ENCODE measurements at places on chromosomes 1 and 21. TPM values are rescaled to one million over a fixed set of nuclear protein-coding genes. Genes with fewer than 3 reads are reported as not detected.

GRCh38 chr1:8473121-8473875 is 155.4 kb downstream of the SLC45A1 start:
- no peak for DNase-seq

ZNF683 gene
- 2.1 TPM for polyA plus RNA-seq

DNA sequence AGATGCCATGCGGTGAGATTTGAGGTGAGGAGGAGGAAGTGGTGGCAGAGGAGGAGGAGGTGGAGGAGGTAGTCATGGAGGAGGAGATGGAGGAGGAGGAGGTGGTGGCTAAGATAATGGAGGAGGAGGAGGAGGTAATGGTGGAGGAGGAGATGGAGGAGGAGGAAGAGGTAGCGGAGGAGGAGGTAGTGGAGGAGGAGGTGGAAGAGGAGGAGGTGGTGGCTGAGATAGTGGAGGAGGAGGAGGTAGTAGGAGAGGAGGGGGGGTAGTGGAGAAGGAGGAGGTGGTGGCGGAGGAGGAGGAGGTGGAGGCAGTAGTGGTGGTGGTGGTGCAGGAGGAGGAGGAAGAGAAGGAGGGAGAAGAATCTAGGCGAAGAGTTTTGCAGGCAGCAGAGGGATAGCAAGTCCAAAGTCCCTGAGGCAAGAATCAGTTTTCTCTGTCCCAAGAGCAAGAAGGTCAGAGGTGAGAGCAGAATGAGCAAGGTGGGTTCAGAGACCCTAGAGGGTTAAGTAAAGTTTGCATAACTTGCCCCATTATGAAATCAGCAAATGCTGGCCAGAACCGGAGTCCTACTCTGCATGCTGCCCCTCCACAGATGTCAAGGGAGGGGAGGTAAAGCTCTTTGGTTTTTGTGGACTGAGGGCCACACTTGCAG is 38.9 kb upstream of the GNPAT start:
- no peak for DNase-seq

GRCh38 chr1:42930178-42931107 is 28.2 kb downstream of the SLC2A1 start:
- DNase-seq = no peak

S100A12 gene
- 29.1 TPM for polyA plus RNA-seq

DNA sequence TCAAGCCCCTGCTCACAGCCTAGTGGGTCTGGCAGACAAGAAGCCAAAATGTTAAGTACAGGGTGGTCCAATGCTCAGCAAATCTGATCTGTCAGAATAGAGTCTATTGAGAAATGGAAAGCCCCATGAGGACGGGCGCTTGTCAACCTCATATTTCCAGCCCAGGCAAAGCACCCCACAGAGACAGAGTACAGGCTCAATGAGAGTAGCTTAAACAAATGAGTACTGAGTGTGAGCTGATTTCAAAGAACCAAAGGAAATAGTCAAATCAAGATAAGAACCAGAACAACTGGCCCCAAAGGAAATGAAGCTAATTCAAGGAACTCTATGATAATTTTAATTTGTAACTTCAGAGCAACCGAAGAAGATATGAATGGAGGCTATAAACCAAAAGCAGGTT is 44.6 kb upstream of the SLC30A1 start:
- DNase-seq = no peak

DNA sequence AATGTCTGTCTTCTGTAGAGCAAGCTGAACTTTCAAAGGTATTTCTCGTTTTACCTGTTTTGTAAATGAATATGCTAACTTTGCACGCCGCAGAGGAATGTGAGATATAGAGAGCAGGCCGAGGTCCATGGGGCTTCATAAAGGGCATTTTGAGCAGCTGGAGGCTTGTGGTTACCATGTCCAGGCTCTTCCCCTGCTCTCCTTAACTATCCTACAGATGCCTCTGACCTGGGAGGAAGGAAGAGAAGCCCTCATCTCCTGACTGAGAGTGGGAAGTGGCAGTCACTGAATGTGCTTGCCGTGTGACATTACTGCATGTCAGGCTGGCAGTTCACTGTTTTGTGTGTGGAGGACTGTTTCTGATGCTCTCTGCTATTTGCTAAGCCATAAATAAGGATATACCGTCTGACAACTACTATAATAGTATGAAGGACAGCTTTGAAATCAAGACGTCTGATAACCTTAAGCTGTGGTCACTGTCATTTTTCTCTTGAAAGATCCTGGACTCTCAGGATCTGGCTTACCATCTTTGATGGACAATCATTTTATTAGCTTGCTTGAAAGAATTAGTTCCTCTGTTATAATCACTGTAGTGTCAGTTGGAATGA is 92.2 kb downstream of the DYRK1A start:
- DNase-seq = no peak

DNA sequence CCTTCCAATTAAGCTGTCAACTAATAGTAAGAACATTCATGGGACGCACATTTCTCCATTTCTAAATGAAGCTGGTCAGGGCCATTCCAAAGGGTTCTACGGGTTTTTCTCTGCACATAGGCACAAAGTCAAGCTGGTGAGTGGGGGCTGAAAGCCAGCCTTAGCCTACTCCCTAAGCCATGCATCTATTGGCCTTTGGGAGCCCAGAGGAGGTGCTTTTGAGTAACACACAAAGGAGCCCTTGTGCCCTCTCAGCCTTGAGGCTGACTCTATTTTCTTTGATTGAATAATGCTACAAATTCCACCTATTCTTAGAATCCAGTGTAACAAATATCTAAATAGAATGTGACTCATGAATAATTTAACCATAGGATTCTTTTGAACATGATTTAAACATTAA is 73.6 kb downstream of the RGS13 start:
- DNase-seq = no peak

DNA sequence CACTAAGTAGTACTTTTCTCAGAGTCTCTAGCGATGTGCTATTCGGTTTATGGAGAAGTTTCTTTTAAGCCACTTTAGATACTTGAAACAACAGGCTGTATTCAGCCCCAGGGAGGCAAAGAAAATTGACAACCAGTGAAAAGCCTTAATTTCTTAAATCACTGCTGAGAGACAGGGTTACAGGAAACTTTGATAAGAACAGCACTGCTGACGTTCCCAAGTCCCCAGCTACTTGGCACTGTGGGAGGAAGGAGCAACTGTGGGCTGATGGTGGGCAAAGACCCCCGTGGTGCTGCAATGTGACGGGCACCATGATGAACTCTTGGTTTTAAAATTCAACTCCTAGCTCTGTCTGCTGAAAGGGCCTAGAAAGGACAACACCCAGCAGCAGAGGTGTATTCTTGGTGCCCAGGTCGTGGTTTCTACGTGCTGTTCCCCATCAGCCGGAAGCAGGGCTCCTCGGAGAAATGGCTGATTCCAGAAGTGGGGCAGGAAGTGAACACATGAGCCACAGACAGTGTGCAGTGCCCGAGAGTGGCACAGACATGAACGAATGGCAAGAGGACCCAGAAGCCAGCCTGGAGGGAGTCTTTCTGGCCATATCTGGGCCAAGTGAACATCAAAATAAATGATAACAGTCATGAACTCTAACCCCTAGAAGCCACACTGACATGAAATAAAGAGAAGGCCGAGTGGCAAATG is 5.3 kb downstream of the PTTG1IP start:
- no peak for DNase-seq

TRAPPC10 gene
- 14.0 TPM for polyA plus RNA-seq

- DNase-seq = no peak
Measured at GRCh38 chr1:4664606-4665005, 10.2 kb downstream of the AJAP1 start.

GRCh38 chr1:7060745-7061144 is 275.5 kb downstream of the CAMTA1 start:
- no peak for DNase-seq

DNA sequence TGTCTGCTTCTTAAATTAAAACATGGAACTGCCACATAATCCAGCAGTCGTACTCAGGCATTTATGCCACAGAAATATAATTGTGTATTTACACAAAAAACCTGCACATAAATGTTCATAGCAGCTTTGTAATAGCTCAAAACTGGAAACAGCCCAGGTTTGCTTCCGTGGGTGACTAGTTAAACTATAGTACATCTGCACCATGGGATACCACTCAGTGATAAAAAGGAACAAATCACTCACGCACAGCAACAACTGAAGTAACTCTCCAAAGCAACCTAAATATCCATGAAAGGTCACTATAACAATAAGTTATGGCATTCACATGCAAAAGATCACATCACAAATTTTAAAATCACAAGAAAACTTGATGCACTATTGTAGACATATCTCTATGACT is 64.4 kb downstream of the KCNT2 start:
- DNase-seq = no peak

DNA sequence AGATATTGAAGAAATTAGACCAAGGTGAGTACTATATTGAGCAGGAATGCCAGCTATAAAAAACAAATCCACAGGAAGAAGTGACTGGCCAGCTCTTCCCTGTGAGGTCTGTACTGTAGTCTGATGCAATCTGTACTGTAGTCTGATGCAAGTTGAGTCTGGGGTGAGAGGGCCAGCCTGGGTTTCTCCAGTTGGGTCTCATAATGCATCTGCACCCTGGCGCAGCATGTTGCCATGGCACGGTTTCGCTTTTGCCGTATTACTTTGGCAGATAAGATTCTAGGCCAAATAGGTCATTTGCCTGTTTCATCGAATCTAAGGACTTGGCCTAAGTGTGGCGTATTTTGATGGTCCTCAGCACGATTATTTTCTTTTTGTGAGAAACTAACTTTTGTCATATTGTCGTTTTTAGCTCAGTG is 24.4 kb upstream of the PGD start:
- DNase-seq = no peak

DNA sequence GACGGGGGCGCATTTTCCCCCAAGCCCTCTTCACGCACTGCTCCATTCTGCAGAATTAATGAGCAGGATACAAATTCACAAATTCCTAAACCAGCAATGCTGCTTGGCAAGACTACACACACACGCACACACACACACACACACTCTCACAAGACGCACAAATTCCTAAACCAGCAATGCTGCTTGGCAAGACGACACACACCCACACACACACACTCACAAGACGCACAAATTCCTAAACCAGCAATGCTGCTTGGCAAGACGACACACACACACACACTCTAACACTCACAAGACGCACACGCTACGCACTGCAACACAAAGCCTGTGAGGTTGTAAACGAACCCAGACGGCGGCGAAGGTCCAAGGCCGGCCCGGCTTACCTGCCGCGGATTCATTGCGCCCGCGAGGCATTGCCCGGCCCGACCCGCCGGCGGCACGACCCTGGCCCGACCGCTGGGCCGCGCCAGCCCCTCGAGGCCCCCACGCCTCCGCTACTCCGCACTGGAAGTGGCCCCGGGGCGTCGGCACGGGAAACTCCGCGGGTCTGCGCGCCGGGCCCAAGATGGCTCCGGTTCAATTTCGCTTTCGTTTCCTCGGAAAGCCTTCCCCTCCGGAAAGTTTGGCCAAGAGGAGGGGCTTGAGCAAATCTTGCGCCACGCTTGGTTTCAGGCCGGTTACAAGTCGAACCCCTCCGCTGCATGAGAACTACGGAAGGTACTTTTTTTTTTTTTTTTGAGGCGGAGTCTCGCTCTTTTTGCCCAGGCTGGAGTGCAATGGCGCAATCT is at the start of gene ADAR:
Gene ADAR, minus strand, starts transcription at position 578 of the 788 bp plus-strand sequence. Its CDS starts 180 bp downstream, at position 398.
- peak; percentile 96 for DNase-seq

IL22RA1 gene
- 0.09 TPM for polyA plus RNA-seq

GRCh38 chr1:171799166-171799565 is 17.7 kb downstream of the METTL13 start:
- no peak for DNase-seq

DNA sequence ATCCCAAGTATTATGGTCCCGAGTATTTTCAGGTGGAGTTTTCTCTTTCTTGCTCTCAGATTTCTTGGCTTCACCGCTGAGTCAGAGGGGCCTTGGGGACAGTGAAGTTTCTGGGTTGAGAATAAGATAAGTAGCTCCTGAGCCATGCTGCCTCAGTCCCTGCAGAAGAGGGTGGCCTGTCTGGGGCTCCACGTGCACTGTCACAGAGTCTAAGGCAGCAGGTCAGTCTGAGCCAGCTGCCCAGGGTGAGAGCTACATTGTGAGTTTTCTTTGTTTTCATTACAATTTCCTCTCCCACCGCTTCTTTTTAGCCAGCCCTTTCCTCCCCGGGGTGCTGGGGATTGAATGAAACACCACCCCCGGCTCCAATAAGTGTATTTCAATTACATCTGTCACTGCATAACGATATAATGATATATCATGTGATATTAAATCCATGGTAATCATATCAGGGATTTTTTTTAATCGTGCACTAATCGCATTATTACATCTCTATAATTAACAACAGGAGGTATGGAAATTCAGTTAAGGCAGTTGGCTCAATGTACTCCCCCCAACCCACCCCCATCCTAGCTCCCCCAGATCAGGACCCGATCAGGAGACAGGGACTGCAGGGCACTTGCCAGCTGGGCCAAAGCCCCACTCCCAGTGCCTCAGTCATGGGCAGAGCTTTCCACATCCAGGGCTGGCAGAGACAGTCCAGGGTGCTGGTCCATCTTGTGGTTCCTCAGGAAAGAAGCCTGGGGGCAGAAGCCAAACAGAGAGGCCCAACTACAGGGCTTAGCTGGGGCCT is 43.7 kb downstream of the DMAP1 start:
- no peak for DNase-seq

- DNase-seq = no peak
Measured at GRCh38 chr21:41407541-41408460, 18.2 kb upstream of the MX1 start.

GRCh38 chr1:158998781-158999161 is 10.9 kb upstream of the IFI16 start:
- DNase-seq = peak; percentile 58

- no peak for DNase-seq
Measured at GRCh38 chr1:228207381-228207810, 448 bp upstream of the OBSCN start.

DNA sequence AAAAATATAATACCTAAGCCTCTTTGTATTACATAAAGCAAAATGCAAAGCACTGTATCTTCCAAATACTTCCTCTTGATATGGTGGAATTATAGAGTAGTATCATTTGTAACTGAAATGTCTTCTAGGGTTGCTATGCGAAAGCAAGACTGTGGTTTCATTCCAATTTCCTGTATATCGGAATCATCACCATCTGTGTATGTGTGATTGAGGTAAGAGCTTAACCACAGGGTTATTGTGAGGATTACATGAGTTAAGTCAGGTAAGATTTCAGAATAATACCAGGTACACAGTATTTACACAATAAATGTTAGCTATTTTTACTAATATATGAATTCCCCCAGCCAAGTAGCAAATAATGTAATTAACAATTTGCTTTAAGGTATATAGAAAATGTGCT is 24.7 kb downstream of the CD53 start:
- DNase-seq = no peak

CD34 gene
- 14.5 TPM for polyA plus RNA-seq

GRCh38 chr1:226625832-226626576 is 77.4 kb downstream of the STUM start:
- no peak for DNase-seq

CFAP107 gene
- polyA plus RNA-seq = 0.16 TPM

- DNase-seq = no peak
Measured at GRCh38 chr1:161218301-161219077, 3.4 kb downstream of the FCER1G start.

GRCh38 chr1:150068109-150068435 is 496 bp downstream of the VPS45 start:
- DNase-seq = no peak

DNA sequence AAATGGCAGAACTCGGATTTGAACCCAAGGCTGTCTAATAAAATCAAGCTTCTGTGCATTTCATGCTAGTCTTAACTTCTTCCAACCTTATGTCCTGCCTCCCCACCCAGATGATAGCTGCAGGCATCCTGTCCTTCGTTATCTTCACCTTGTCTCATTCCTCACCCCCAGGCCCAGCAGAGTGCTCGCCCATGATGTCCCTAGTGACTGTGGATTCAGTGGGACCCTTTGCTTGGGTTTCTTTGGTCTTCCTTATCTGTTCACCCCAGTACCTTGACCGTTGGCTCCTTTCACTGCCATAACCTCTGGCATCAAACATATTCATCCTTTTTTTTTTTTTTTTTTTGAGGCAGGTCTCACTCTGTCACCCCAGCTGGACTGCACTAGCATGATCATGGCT is 5.6 kb upstream of the BSDC1 start:
- no peak for DNase-seq

ZNF436 gene
- polyA plus RNA-seq = 6.6 TPM
